ENCODE measurements at places on chromosomes 7 and 10.

GRCh38 chr10:11720260-11720741 is 21.9 kb upstream of the ECHDC3 start:
- DNase-seq, result no peak

GRCh38 chr10:86681722-86682386 is 13.5 kb downstream of the LDB3 start:
- DNase-seq, result no peak

GRCh38 chr10:11334436-11334835 is 277.0 kb downstream of the USP6NL start:
- no peak for DNase-seq

GRCh38 chr10:131900350-131901152 is at the start of gene PPP2R2D:
Gene PPP2R2D, plus strand, starts transcription at chr10:131901008. Its CDS starts 141 bp downstream, at chr10:131901149.
- DNase-seq, result peak; percentile 90

- DNase-seq, result no peak
Observed at GRCh38 chr7:3767917-3768777, 467.1 kb downstream of the SDK1 start.

DNA sequence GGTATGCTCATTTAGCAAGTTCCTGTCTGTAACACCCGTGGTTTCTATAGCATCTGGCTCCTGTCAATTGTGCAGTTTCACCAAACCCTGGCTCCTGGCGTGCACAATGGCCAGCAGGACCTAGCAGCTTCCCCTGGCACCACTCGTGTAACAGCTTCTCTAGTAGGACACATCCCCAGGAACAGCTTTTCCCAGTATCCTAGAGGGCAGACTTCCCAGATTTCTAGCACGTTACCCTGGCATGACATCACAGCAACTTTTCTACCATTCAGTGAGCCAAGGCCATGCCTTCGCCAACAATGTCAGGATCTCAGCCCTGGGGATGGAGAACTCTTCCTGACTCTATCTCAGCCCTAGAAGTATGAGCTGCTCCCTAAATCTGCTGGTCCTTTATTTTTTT is 6.5 kb downstream of the YME1L1 start:
- no peak for DNase-seq

DNA sequence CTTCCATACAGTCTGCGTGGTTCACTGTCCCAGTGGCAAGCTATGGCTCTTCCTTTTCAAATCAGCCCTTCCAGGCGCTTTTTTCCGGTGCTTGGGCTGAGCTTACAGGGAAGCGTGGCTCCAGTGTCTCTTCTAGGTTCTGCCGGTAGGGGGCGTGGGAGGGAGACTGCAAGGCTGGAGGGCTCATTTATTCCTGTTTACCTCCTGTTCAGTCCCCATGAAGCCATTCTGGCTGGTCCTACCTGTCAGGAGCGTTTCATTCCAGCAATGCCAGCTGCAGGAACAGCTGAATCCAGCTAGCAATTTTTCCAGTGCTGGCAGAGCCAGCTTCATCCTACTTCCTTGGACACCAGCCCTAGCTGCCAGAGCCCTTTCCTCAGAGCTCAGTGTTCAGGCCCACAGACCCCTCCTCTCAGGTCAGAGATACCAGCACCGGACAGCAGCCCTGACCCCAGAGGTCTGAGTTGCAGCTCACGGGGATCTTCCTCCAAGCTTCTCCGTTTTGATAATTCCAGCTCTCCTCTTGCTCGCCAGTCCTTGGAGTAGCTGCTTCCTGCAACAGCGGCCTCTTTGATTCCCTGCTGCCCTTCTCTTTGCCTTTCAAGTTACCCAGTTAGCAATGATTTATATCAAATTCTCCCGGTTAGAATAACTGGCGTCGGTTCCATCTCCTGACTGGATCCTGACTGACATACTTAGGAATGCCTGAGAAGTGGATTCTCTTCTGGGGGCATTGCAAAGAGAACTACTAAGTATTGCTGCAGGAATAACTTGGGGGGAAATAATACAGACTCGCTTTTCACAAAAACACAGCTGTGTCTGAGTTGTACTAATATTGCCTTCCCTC is 129.8 kb downstream of the FRMD4A start:
- no peak for DNase-seq

- no peak for DNase-seq
Observed at GRCh38 chr7:137774793-137775201, 72.0 kb downstream of the DGKI start.

DNA sequence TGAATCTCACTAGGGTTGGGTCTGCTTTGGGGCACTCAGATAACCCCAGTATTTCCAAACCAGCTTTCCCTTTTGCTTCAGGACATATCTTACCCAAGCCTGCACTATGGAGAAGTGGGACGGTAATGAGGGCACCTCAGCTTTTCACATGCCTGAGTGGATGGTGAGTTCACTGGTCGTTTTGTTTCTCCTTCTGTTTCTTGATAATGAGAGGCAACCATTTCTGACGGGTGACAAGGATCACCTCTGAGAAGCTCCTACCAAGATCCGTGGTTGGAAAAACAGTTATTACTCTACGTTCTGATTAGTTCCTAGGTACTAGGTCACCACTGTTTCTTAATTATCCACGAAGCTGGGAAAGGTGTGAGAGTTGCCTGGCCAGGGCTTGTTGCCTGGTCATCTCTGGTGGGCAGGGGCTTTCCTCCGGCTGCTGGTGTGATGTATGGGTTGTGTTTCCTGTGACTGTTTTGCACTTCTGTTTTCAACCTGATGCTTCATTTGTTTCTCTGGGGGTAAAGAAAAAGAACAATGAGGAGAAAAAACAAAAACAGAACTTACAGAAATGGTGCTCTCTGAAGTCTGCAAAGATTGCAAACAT is 65.7 kb upstream of the STRIP2 start:
- DNase-seq, result no peak
